SK-MEL-5 (cell line): ENCODE measurements at places on chromosomes 13 and 19. TPM values are rescaled to one million over a fixed set of nuclear protein-coding genes. Genes with fewer than 3 reads are reported as not detected.

DNA sequence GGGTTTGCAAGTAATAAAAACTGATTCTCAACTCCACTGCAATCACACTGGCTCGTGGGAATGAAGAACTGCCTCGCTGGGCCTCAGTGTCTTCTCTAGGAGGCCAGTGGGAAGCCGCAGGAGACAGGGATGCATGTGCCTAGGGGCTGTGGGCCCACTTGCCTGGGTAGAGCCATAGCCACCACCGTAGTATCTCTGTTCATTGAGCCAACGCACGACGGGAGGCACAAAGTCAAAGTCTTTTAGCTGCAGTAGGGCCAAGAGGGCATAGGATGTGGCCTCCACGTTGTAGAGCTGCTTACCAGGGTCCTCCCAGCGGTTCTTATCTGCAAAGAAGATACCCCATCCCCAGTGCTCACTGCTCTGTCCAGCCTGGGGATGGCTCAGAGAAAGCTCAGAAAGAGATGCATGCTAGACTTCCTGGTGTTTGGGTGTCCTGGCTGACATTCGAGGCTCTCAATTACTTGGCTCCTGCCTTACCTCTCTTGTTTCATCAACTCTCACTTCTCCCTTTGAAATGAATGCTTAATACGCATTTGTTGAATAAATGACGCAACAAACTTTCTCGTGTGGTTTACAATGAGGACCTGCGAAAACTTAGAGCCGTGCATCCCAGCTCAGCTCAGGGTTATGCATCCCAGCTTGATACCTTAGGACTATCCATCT lies 16.1 kb upstream of the TNFSF14 start:
- no peak for DNase-seq

DNA sequence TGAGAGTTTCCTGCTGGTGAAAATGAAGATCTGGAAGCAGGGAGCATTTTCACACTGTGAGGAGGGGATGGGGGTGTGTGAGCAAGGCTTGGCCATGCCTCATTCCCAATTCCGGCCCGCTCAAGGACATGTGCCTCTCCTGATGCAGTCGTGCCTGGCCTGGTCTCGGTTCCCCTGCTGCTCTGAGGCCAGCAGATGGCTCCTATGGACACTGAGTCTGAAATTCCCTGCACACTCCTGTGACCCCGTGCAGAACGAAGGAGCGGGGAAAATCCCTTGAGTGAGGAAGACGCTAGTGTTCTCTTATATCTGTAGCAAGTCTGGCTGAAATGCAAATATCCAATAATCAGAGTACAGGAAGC lies 363 bp upstream of the ZNF763 start:
- DNase-seq: peak; percentile 37

- DNase-seq: no peak
Measured at GRCh38 chr19:855566-856120, 3.5 kb downstream of the ELANE start.

The RGS9BP gene
- 0.85 and 1.8 TPM in 2 replicates for total RNA-seq

- no peak for DNase-seq
Measured at GRCh38 chr13:60178327-60178726, 14.6 kb upstream of the DIAPH3 start.

GRCh38 chr13:19725320-19725719 lies 57.4 kb downstream of the PSPC1 start:
- no peak for DNase-seq

DNA sequence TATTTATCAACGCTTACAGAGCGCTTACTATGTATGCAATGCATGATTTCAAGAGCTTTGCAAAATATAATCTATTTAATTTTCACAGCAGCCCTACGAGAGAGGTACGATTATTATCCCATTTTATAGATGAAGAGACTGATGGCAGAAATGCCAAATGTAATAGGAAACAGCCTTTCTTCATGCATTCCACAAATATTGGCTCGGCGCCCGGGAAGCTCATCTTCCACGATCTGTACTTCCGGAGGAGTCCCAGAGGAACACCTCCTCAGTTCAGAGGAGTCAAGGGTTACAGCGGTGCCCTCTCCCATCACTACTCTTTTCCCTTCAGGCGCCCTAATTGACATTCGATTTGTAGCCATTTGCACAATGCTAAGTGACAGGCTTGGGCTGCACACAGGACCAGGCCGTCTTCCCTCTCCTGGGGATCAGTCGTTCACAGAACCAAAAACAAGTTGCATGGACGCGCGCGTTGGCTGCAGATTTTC lies 1.1 kb upstream of the ARHGAP35 start:
- peak; percentile 93 for DNase-seq

DNA sequence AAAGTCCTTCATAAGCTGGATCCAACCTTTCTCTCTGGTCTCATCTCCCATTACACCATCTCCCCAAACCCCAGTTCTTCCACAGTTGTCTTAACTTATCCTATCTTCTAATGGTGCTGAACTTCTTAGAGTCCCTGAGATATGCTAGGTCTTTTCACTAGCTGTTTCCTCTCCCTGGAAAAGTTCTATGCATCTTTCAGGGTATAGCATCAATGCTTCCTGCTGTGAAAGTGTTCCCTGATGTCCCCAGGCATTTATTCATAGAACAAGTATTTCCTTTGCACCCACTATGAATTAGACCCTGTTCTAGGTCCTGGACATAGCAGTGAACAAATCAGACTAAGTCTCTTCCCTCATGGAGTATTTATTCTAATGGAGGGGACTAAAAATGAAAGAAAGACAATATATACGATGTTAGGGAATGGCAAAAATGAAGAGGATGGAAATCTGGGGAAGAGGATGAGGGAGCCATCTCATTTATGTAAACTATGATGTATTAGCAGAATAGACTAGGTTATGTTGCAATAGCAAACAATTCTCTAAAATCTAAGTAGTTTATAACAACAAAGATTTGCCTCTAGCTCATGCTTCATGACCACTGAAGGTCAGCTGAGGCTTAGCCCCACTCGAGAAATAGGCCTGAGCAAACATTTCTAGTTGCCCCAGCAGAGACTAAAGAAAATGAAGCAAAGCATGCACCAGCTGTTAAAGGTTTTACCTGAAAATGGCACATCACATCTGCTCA lies 120.0 kb downstream of the CYSLTR2 start:
- DNase-seq: peak; percentile 58

The ZNF728 gene
- total RNA-seq: 0.42 and 0.53 TPM in 2 replicates

DNA sequence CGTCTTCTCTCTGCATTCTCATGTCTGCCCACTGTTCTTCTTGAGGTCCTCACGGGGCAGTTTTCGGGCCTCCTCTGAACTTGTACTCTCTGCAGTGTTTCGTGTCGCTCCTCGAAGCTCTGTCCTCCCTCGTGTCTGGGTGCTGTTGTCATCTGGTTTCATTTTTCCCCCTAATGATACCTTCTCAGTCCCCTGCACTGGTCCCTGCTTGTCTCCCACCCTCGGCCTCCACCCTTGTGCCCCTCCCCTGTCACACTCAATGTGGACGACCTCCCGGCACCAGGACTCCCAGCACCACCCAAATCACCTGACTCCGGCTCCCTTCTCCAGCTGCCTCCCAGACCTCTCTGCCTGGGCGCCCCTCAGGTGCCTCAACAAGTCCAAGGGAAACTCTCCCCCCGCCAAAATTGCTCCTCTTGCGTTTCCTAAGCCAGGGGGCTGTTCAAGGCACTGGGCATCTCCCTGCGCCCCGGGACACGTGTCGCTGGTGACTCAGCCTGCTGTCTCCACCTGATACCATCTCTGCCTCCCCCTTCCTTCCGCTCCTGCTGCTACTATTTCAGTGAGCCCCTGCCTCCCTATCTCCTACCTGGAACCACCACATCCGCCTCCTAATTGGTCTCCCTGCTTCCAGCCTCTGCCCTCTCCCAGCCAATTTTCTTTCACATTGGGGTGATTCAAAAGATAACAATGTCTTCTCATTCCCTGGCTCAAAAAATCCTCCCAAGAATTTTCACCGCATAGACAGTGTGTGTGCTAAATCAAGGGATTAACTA lies 49.5 kb downstream of the RFX2 start:
- no peak for DNase-seq

The ABHD8 gene
- 2.5 and 3.4 TPM in 2 replicates for total RNA-seq

The GFY gene
- total RNA-seq: not detected in 2 replicates

DNA sequence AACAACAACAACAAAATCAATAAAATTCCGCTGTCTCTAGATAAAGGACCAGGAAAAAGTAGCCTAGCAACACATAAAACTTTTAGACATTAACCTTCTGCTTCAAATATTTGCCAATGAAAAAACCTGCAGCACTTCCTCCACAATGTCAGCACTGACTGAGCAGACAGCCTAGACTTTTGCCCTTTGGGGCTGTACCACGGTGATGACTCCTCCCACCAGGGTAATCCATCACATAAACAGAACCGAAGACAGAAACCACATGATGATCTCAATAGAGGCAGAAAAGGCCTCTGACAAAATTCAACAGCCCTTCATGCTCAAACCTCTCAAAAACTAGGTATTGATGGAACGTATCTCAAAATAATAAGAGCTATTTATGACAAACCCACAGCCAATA lies 30.2 kb upstream of the TRPC4 start:
- no peak for DNase-seq

The ATP8B3 gene
- total RNA-seq: 1.4 and 2.0 TPM in 2 replicates

DNA sequence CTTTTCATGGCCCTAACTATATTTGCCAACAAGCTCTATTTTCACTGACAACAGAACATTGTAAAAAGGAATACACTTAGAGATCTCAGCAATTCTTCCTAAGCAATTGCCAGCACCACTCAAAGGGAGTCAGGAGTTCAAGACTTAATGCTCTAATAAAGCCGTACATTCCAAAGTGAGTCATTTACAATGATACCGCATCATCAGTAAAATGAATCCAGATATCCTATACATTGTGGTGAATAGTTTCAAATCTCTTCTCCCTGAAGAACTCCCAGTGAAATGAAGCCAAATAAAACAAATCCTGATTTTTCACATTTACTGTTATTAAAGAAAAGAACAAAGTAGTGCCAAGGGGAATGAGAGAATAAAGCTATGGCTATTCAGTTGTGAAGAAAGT lies 2898.7 kb upstream of the PCDH20 start:
- DNase-seq: no peak

The PSG1 gene
- not detected in 2 replicates for total RNA-seq

- peak; percentile 4 for DNase-seq
Measured at GRCh38 chr19:53308339-53308811, 25.2 kb upstream of the ZNF845 start.

- DNase-seq: peak; percentile 14
Measured at GRCh38 chr13:83221256-83221655, 661.0 kb downstream of the SLITRK1 start.

The LILRB3 gene
- total RNA-seq: 1.1 TPM in 1 of 2 replicates, not detected in the other

DNA sequence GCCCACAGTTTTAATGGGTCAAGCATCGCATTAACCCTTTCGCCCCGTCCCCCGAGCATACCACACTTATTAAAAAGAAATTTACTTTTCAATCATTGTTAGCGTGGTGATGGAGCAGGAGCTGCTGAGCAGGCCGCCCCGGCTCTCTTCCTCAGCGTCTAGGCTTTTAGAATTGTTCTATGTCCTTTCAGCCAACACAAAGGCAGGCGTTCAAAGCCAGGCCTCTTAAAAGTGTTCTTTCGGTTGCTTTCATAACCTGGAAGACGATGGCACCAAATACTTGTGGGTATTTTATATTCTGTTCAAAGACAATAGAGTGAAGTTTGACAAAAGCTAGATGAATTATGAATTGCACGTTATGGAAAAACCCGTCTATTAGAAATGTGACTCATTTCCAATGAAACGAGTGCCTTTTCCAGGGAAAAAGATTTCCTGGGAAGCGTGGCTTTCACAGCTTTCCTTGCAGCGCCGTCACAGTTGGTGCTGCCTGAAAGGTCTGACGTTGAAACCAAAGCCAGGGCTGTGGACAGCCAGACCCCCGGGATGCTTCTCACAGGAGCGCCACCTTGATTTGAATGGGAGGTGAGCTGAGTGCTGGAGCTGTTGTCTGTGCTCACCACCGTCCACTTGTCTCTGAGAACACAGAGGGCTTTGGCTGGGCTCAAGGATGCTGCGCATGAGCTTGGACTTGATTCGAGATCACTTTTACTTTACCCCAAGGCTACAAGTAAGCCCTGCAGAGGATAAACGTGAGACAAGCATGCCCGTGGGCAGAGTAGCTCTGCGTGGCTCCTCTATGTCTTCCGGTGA lies 78.8 kb downstream of the SOX1 start:
- no peak for DNase-seq

DNA sequence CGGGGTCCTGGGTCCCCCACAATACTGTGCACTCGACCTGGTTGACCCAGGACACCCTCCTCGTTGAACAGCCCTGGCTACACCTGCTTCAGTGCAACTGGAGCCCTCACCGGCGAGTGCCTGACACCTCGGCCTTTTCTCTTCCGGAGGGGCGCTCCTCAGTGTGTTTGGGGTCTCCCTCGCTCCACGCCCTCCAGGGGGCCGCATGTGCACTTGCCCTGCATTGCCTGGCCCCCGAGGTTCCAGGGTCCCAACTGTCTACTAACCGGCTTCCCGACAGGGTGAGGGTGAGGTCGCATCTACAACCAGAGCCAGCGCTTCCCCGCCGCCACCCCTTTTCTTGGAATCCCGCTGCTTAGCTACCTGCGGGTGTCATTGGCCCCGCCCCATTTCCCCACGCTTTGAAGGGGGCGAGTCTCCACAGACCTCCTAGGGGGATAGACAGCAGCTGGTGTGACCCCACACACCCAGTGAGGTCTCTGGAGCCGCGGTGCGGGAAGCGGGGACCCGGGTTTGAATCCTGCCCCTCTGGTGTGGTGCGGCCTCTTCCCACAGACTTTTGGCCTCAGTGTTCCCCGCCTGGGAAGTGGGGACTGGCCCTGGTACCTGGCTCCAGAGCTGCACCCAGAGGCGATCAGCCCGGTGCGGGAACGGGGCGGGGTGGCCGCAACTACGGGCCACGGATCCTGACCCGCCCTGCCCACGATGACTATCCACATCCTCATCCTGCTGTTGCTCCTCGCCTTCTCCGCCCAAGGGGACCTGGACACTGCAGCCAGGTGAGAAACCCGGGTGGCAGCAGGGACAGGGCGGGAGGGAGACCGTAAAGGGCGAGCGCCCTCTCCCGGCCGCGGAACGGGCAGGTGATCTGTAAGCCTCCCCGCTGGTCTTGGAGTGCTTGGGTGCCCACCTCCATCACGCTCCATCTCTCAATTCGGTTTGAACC lies at the start of gene ADM5:
Gene ADM5, plus strand, starts transcription at position 462 of the 946 bp plus-strand sequence. Its CDS starts 244 bp downstream, at position 706.
- no peak for DNase-seq

DNA sequence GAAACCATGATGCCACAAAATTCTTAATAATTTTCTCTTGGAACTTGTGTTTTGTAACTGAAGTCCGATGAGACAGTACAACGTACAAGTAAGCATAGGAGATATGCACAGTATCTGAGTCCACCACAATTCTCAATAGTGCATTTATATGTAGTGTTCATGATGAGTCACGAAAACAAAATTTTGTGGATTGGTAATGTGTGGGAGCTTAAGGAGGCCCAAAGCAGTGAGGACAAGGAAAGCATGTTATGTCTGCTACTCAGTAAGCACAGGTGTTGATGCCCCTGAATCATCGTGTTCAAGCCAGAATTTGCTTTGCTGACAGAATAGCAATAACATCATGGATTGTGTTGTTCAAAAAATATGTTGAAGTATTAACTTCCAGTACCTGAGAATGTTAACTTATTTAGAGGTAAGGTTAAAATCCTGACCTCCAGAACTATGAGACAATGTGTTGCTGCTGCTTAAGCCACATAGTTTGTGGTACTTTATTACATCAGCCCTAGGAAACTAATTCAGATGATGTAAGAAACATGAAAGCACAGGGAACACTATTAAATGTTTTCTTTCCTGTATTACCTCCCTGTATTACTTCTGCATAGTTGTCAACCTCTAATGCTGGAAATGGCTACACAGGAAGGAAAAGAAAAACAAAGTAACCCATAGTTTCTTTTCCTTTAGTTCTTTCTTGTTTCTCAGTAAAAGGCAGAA lies 201.3 kb downstream of the SLITRK6 start:
- no peak for DNase-seq
